Inflammatory macrophage (primary cell): ENCODE measurements at places on chromosomes 13 and 19.

GRCh38 chr13:51065372-51066090 lies 45.5 kb downstream of the C13orf42 start:
- no peak for DNase-seq

- DNase-seq, result peak; percentile 18
Observed at GRCh38 chr13:72570019-72570418, 157.4 kb downstream of the MZT1 start.

DNA sequence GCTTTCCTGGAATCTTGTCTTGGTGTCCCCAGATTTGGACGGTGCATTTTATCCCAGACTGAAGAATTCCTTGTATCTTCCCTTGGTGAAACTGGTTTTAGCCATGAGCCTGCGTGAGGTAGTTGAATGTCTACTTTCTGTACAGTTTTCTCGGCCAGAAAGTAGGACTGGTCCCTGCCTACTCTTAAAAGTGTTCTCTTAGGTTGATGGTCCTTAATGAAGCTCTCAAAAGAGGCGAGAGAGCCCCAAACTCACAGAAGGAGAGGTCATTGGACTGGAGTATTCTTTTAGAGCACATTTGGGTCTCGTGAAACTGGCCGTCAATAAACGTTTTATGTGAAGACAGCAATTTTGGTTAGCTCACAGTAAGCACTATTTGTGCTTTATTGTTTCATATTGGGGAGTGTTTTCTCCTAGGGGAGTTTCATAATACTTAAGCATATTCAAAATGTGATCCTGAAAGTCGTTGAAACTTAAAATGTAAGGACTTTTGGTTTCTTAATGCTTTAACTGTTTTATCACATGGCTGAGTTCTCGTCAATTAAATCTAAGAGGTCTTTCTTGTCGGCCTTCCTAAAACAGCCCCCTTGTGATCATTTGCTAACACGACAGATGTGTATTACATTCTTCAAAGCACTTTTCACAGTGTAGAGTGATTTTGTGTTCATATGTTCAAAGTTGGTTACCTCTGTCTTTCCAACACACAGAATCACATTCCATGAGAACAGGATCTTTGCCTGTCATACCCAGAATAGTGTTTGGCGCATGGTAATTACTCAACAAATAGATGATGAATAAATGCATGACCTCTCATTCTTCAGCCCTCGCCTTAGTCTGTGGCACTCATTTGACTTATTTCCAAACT lies 889 bp downstream of the GTF2F2 start:
- DNase-seq, result peak; percentile 24

- no peak for DNase-seq
Observed at GRCh38 chr13:113888701-113889330, 24.9 kb upstream of the GAS6 start.

GRCh38 chr13:81745391-81745790 lies 1404.5 kb upstream of the SPRY2 start:
- DNase-seq, result no peak

GRCh38 chr13:21218351-21219035 lies 42.0 kb downstream of the MRPL57 start:
- DNase-seq, result no peak

GRCh38 chr13:109154966-109155761 lies 525.8 kb downstream of the MYO16 start:
- DNase-seq, result no peak

- no peak for DNase-seq
Observed at GRCh38 chr13:108917581-108917980, 288.2 kb downstream of the MYO16 start.

- DNase-seq, result no peak
Observed at GRCh38 chr19:28934631-28935030, 278.3 kb downstream of the UQCRFS1 start.

GRCh38 chr19:2743099-2743498 lies 3.3 kb upstream of the SLC39A3 start:
- DNase-seq, result no peak

DNA sequence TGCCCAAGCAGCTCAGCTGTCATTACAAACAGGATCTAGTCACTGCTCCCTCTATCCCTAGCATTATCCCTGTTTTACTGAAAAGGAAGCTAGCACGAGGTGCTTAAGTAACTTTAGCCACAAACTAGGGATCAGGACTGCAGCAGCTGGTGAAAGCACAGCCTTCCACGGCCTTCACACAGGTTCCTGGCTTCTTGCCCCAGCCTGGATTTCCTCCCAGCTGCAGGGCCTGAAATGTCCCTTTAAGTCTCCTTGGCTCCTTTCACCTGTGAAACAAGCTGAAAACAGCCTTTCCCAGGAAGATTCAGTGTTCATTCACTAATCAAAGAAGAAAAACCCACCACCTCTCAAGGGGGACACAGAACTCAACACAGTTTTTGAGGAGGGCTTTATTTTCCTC lies 754.5 kb downstream of the DIAPH3 start:
- no peak for DNase-seq

DNA sequence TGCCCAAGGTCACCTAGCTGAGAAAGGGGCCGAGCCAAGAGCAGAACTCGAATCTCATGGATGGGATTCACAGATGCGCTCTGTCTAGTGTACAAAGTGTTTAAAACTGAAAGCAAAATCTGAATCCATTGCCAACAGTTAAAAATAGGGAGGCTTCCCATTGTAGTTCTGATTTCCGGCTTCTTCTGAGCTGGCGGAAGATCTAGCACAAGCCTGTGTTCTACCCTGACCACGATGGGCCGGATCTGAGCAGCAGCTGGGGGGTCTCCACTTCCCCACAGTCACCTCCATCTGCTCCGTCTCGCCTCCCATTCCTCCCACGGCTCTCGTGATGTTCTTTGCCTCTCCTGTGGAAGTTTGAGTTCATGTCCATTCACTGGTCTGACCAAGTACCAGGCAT lies 2.4 kb downstream of the CACNG8 start:
- DNase-seq, result no peak

GRCh38 chr19:30350692-30351663 lies 21.2 kb upstream of the ZNF536 start:
- no peak for DNase-seq

DNA sequence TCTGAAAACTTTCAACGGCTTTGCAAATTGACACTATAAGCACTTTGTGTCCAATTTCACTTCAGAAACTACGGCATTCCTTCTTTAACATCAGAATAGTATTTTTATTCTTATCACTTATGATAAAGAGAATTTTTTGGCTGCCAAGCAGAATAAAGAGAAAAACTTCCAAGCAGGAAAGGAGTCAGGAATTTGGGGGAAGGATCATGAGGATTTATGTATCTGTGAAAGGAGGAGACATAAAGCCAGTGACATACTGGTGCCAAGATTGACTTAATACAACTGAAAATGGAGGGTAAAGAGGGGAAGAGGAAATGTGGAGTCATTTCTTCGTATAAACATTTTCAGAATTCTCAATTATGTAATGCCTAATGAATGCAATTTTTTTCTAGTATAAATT lies 94.7 kb downstream of the RBM26 start:
- DNase-seq, result no peak

DNA sequence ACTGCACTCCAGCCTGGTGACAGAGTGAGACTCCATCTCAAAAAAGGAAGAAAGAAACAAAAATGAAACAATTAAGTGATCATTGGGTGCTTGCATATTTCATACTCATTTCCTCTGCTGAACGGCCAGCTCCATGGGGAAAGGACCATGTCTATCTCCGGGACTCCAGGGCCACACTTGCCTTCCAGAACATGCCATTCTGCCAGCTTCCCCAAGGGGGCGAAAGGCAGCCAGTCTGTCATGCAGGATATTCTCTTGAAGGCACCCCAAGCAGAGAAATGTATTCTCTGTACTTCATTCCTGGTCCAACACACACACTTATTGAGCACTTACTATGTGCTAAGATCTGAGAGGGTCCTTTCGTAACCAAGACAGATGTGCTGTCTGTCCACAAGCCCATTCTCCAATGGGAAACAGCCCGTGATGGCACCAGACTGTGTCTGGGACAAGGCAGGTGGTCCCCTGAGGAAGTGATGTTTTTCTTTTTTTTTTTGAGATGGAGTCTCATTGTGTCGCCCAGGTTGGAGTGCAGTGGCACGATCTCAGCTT lies 10.2 kb upstream of the CARM1 start:
- peak; percentile 85 for DNase-seq

DNA sequence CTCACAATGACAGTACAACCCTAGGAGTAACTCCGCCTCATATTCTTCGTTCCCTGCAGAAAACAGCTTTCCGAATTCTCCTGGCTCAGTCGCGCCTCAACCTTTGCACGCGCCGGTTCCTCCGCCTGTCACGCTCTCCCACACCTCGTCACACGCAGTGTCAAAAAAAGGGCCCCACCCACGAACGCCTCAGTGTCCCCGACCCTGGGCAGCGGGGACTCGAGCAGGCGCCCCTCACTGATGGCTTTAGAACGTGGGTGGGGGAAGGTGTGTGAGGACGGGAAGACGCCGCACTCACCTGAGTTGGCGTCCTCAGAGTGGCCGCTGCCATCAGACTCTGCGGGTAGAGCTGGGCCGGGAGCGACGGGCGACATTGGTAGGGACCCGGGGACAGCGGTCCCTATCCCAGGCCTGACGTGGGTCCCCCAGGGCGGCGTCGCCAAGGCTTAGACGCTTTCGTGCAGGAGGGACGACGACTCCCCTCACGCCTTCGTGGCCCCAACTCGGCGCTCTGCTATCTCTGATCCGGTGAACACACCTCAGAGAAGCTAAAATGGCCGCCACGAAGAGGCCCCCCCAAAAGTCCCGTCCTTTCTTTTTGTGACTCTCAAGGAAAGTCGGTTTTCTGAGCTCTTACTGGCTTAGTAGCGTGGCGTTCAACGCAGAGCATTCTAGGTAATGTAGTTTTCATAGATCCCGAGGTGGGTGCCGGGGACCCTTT lies at the start of gene ZNF154:
TSS of gene ZNF154 (minus strand) at position 564 of the 721 bp plus-strand sequence. CDS start at position 331, 233 bp downstream.
- no peak for DNase-seq

DNA sequence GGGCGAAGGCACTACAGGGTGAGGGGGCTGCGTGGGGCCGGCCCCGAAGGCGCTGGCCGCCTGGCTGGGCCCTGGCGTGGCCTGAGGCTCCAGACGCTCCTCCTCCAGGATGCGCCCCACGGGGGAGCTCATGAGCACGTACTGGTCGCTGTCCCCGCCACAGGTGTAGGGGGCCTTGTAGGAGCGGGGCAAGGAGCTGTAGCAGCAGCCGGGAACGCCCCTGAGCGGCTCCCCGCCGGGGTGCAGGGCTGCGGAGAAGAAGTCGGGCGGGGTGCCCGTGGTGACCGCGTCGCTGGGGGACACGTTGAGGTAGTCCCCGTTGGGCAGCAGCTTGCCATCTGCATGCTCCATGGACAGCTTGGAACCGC lies 3.0 kb downstream of the IRS2 start:
- no peak for DNase-seq

DNA sequence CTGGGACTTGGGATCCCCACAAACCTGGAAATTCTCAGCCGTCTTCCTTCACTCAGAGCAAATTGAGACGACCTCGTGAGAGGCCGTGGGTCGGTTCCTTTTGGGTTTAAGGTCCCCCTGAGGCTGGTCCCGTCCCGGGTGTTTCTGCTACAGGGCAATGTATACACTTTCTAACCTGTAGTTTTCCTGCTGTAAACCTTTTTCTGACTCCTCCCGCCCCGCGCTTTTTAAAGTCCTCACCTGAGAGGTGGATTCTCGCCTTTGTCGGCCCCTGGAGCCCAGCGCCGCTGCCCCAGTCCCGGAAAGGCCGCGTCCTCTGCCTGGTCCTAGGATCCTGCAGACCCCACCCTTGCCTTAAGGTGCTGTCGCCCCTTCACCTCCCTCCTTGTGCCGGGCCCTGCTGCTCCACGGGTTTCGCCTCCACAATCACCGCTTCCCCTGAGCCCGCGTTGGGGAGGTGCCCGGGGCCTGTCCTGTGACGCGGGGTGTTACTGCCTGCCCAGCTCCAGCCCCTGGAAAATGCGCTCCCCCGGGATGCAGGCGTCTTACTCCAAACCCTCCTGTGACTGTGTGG lies 391 bp downstream of the ZNF761 start:
- peak; percentile 17 for DNase-seq

DNA sequence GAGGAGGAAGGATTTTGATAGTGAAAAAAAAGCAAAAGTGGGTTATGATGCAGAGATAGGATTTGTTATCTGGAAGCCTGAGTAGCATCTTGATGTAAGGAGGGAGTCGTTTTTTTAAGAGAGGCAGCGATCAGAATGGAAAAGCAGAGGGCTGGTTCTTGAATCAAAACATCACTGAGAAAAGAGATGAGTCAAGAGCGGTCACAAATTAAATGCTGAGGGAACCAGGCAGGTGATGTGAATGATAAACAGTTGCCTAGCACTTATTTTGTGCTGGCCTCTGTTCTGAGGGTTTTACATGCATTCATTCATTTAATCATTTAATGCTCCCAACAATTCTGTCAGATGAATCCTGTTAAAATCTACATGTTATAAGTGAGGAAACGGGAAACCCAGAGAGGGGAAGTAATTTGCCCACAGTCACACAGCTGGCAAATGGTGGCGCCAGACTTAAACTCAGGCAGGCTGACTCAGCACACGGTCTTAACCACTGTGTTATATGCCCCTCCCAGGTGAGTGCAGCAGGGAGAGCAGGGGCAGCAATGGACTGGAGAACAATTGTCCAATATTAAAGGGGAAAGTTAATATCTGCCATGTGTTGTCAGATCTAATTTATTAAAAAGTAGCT lies 21.4 kb downstream of the SIGLECL1 start:
- peak; percentile 55 for DNase-seq

- no peak for DNase-seq
Observed at GRCh38 chr19:35991731-35992450, 3.1 kb upstream of the SDHAF1 start.

- DNase-seq, result no peak
Observed at GRCh38 chr19:40424637-40425449, 949 bp downstream of the SERTAD1 start.

DNA sequence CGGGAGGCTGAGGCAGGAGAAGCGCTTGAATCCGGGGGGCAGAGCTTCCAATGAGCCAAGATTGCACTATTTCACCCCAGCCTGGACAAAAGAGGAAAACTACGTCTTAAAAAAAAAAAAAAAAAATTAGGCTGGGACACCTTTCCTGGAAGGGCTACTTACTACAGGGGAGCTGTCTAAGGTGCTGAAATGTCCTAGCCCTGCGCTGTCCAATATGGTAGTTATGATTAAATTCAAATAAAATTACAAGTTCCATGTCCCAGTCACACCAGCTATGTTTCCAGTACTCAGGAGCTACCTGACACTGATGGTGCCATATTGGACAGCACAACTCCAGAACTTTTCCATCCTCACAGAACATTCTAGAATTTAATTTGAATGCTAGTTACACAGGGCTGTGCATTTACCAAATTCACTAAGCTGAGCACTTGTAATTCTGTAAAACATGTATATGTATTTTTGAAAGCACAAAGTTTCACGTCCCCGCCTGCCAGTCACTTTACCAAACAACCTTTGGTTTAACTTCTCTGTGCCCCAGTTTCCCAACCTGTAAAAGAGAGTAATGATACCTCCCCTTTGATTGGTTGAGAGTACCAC lies 9.2 kb upstream of the ZSCAN22 start:
- DNase-seq, result no peak

- no peak for DNase-seq
Observed at GRCh38 chr13:72427757-72428528, 299.5 kb downstream of the MZT1 start.
